Stimulated activated CD4-positive, alpha-beta T cell treated with anti-CD3 and anti-CD28 coated beads, Interleukin-1b, Interleukin-23, amount 100 ng/mL, for 48 hours (primary cell): ENCODE measurements at places on chromosomes 7 and 10.

DNA sequence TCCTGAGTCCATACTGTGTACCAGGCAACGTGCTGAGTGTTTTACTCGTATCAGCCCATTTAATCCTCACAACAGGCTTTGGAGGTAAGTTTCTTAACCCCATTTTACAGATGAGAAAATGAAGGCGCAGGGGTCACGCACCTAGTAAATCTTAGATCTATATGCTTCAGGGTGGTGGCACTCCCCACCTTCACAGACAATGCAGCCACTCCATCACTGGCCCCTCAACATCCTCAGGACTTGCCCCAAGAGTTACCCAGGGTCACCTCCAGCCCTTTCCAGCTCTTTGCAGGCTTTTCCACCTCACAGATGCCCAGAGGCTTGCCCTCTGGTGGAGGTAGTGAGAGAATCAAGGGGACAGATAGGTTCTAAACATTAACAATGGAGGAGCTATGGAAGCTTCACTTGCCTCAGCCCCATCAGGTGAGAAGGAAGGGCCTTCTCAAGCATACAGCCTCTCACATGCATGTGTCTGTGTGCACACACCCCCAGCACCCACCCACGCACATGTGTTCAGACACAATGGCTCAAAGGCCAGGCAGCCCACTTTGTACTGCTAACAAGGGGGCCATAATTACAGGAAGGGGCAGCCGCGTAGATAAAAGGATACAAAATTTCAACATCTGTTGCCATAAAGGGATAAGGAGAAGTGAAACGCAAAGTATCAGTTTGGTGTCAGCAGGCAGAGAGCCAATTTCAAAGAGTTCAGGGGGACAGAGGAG is 29.1 kb downstream of the DPCD start:
- DNase-seq: no peak

GRCh38 chr10:49151025-49151445 is 17.2 kb upstream of the FAM170B start:
- no peak for DNase-seq

DNA sequence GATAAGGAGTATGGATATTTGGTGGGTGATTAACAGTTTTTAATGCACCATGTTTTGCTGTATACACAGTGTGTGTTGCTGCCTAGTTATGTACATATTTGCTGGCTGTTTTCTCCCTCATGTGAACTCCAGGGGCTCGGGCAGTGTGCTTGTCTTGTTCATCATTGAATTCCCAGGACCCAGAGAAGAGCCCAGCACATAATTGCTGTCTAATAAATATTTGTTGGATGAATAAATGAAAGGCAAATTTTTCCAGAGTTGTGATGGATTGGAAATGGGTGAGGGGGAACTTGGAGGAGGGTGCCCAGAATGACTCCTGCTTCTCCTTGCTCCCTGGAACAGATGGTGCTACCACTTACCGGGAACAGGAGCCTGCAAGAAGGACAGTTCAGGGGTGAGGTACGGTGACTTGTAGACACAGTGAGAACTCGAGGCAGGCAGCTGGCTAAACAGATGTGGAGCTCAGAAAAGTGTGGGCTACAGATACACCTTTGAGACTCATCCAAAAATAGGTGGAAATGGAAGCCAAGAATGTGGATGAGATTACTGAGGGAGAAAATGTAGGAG is 586.8 kb upstream of the MGMT start:
- no peak for DNase-seq

GRCh38 chr10:17585016-17585415 is 32.2 kb downstream of the HACD1 start:
- DNase-seq: no peak

DNA sequence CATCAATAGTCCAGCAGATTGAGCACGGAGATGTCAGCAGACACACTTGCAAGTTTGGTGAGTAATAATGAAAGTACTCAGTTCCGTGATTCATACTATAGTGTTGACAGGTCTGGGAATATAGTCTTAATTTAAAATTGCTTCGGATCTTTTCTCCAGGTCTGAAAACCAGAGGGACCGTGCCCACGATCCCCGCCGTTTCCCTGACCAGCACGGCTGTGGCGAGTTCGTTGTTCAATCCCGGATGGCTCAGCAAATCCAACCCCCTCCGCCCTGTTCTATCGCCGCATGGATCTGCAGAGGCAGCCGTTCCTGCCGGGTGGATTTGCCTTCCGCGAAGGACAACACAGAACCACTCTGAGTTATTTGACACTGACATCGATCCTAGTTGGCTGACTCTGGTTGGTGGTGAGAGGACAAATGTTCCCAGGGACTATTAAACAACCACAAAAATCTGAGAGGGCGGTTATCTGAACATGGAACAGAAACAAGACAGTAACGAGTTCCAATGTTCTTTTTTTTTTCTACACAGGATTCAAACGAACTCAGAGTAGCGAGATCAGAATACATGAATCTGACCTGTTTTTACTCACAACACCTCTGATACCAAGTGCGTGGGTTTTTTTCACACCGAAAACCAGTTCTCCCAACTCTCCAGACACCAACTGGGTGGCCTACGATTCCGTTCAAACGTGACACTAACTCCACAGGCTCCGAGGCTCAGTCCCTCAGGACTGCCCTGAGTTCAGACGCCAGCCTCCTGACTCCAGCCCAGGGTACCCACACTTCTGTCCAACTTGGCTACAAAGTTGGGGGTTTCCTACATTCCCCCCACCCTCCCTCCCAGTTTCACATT is 52.7 kb downstream of the RBM17 start:
- peak; percentile 63 for DNase-seq

DNA sequence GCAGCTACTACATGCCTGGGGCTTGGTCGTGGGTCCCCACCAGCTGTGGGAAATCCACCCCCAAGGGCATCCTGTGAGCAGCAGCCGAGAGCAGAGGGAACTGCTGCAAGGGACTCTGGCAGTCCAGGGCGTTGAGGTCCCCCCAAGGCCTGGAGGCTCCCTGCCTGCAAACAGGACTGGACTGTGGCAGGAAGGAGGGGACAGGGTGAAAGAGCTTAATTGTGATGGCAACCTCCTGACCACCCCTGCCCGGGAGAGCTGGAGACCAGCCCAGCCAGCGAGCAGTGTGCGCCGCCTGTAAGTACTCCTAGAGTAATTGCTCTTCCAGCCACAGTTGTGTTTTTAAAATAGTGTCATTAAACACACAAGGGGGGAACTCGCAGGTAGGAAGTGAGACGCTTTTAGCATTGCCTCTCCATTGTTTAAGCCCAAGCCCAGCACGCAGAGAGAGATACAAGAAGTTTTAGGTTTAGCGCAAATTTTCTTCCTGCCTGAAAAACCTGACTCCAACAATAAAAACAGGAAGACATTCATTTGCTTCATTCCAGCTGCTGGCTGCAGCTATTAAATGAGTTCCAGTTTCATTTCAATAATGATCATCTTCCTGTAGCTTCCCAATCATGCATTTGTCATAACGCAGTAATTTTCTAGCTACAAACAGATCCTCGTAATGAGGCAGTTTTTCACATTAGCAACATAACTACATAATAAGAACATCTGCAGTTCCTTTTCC is 111.1 kb downstream of the EBF3 start:
- no peak for DNase-seq

- no peak for DNase-seq
These were observed 3.5 kb downstream of the SUN1 start for GRCh38 chr7:835485-836401.

DNA sequence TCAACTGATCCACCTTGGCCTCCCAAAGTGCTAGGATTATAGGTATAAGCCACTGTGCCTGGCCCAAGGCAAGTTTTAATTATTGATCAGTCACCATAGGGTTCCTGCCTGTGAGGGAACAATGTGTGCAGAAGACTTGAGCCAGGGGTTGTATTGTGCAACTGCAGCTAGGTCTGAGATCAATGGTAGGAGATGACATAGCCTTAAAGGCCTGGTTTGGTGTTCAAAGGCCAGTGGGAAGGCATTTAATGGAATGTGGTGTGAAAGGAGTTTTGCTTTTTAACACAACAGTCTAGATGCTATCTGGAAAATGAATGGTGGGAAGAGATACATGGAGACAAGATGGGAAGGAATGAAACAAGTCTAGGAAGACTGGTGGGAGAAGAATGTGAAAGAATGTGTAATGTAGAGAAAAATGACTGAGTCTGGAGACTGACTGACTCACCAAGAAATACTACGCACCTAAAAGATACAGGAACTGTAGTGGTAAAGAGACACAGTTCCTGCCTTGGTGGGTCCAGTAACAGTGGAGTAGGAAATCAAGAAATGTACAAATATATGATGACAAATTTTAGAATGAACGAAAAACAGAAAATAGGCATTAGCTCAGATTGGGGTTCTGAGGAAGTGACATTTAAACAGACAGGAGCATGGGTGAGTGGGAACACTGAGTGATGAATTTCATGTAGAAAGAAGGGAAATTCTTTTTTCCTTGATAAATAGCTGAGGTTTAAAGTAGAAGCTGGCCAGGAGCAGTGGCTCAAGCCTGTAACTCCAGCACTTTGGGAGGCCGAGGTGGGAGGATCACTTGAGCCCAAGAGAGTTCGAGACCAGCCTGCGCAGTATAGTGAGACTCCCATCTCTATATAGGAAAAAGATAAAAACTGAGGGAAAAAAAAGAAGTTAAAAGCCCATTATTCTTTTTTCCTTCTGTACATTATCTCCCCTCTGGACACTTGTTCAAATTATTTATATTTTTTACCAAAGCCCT is 9.4 kb downstream of the HNRNPF start:
- DNase-seq: peak; percentile 14

DNA sequence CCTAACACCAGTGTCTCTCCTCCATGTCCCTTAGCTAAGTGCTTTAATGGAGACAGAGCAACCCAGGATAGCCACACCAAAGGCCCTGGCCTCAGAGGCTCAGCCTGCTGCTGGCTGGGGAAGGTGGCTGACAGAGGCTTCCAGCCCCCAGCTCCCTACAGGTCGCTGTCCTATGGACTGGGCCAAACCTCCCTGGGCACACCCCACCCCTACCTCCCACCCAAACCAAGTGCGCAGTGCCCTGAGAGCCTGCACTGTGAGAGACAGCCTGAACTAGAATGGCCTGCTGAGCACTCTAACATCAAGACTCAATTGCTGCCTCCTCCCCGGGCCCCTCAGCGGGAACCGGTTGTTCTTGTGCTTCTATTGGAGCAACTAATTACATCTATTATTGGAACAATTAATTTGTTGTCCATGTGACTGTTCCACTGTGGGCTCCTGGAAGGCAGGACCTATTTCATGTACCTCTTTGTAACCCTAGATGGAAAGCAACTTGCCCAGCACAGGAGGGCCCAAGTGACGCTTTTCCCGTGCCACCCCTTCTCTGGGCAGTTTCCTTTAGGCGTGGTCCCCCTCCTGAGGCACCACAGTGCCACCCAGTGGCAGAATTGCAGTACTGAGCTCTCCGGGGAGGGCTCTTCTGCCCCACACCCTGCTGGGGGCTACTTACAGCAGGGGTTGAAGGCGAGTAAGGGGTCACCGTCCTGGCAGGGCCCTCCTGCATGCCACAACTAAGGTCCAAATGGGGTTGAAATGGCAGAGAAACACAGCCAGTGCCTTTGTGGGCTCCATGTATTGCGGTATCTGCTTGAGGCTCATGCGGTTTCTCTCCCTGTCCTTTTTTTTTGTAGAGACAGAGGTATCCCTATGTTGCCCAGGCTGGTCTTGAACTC is 63.7 kb upstream of the WAPL start:
- DNase-seq: peak; percentile 70

- DNase-seq: no peak
These were observed 652.4 kb downstream of the CNTNAP2 start for GRCh38 chr7:146768957-146769356.
